Stimulated activated CD4-positive, alpha-beta T cell treated with anti-CD3 and anti-CD28 coated beads, Interleukin-12 subunit alpha, Interleukin-12 subunit beta, amount 100 ng/mL, for 4 hours (primary cell): ENCODE measurements at places on chromosomes 2 and 18.

GRCh38 chr2:240277073-240277806 is 136.8 kb upstream of the OTOS start:
- DNase-seq = no peak

DNA sequence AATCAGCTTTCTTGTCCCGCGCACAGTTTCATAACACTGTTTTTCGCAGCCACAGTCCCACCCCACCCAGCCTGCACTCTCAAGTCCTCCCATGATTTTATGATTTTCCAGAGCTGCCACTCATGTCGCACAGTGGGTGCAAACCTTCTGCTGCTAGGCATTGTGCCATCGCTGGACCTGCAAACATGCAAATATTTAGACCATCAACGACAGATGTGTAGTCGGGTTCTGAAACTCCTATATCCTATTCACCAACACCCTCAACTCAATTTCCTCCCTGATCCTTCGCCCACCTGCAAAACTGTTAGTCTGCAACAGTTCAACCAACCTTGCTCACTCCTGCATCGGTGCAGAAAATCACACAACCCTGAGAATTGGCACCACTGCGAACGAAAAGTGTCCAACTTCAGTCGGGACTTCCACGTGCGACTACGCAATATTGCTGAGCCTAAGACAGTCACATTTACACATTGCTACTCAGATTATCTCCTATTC is 871 bp upstream of the ALS2 start:
- peak; percentile 2 for DNase-seq

DNA sequence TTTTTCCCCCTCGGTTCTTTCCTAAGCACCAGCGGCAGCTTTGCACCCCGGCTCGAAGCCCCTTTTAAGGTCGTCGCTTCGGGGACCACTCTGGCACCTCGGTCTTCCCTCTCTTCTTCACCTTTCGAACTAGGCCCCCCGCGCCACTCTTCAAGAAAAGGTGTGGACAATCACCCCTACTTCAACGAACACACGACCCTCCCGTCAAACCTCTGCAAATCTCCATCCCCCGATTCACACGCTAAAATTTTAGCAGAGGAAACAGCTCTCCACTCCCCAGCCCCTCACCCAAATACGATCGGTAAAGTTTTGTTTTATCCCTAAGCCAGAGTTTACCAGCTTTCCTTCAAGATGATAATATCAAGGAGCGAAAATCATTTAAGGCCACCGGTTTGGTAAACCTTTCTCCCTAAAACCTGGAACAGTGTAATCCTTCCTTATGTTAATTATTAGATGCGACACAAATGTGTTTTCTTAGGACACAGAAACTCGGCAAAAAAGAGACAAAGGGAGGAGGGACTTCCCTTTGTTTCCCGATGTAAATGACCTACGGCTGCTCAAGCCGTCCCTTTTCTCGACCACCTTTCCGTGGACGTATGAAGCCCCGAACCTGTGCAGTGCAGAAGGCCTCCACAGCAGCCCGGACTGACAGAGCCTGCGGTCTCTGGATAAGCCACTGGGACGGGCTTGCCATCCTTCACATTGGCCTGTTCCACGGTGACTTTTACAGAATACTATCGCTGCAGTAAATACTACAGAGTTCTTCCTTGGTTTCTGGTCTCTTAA is 85.2 kb downstream of the RBMS1 start:
- DNase-seq = no peak

GRCh38 chr2:154704991-154705390 is 6.5 kb downstream of the KCNJ3 start:
- DNase-seq = no peak

- DNase-seq = no peak
These were observed 79.2 kb upstream of the PXDN start for GRCh38 chr2:1823187-1824169.

- DNase-seq = no peak
These were observed 176.3 kb downstream of the ANKRD30B start for GRCh38 chr18:14924226-14924625.

DNA sequence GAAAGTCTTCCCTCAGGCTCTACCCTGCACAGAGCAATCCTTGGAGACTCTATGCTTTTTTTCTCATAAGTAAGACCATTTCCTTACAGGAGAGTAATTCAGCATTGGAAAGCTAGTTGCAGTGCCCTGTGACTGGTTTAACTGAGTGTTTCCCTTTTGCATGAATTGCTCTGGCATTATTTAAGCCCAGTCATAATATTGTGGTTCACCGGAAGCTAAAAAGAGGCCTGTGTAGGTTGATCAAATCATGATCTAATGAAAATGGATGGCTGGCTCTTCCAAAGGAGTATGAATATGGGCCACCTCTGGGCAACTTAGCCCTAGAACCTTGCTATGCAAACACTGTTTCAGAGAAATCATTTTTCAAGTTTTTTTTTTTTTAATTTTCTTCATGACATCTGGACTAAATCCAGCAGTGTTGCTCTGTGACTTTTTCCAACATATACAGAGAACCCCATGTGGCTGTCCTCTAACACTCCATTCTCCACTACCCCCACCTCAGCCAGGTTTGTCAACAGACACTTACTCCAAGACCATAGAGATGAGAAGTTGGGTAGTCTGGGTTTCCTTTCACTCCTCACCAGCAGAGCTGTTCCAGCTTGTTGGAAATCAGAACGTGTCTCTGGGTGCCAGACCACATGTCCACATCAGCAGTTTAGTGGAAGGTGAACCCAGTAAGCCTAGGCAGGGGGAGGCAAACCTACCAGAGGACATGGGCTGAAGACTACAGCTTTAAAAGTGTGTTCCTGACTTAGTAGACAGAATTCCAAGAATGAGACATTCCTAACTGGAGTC is 175.2 kb upstream of the SLC14A2 start:
- DNase-seq = no peak

DNA sequence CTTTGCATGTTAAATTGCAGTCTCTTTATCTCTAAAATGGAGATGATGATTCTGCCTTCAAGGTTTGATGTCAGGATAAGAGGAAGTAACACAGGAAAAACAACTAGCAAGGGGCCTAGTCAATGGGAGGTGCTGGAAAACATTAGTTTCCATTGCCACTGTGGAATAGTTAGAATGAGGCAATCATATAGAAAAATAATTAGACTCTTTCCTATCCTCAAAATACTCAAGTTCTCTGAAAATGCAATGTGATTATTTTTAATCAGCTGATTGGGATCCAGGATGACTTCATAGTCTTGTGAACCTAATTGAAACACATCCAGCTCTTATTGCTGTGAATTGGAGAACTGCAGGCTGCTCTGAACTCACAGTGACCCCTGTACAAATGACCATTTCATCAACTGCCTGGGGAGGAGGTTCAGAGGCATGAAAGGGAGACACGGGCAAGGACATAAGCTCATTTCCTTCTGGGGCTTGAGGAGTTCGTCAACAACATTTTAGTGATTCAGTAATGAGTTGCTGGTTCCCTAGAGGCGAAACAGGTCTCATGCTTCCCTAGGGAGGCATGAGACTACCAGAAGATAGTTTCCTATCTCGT is 422.5 kb downstream of the LPIN1 start:
- no peak for DNase-seq

GRCh38 chr2:118658596-118659198 is 188.8 kb downstream of the EN1 start:
- no peak for DNase-seq

DNA sequence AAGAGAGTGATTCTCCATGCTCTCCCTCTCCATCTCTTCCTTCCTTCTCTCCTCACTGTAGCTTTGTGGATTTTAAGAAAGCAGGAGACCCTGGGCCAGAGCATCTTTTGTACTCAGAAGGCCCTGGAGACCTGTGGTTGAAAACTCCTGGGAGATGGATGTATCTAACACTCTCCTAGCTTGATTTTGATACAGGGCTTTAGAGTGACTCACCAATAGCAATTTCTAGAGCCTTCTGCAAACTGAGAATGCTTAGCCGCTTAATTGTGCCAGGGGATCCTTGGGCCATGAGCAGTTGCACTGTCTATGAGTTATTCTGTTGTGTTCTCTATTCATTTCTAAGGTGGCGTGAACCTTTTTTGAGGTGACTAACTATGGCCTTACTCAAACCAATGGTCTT is 17.7 kb downstream of the HOXD1 start:
- DNase-seq = no peak

DNA sequence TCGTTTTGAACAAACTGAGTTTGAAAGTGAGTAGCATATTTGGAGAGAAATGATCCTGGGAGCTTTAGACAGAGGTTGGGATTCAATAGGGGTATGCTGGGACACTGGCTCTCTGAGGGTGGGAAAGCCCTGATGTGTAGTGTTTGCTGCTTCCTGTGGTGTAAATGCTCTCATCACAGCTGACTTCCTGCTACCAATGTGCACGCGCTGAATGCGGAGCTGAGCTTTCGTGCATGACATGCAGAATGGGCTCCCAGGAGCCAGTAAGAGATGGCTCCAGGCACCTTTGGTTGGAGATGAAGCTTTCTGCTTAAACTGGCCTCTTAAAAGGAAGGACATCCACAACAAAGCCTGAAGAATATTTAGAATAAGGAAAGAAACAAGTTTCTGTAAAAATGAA is 224.1 kb upstream of the CCDC150 start:
- DNase-seq = no peak

- DNase-seq = no peak
These were observed 191.9 kb upstream of the CTAGE1 start for GRCh38 chr18:22609642-22610041.

DNA sequence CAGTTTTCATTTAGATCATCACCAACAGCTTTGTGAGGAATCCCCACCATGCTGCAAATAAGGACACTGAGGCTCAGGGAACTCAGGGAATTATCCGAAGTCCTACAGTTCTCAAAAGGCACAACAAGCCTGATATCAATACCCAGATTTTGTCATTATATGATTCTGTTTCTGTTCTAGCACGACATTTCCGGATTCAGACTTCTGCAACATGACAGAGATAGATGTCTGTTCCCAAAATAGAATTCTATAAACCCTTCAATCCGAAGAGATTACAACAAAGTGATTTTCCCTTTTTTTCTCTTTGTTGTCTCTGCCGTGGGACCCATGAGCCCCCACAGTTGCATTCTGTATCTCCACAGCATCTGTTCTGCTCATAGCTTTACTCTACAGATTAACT is 72.0 kb downstream of the DOCK10 start:
- no peak for DNase-seq

- no peak for DNase-seq
These were observed 109.6 kb upstream of the ST6GAL2 start for GRCh38 chr2:106995556-106995955.

- DNase-seq = no peak
These were observed 1.5 kb downstream of the APCDD1 start for GRCh38 chr18:10455726-10456453.

DNA sequence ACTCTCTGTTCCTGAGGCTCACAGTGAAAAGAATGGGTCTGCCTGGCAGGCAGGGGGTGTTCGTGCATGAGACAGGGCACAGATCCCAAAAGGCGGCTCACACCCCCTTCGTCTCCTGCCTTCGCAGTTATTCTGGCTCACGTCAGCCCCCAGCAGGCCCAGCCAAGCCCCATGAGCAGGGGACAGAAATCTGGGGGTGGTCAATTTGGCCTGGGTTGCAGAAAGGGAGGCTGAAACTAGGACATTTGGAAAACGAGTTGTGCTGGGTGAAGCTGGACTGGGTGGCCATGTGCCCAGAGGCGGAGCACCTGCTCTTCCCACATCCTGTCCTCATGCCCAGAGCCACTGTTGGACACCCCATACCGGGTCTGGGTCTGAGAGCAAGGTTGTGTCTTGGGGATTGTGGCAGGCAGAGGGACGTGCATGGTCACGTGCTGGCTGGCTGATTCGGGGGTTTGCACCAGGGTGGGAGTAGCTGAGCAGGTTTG is 99.0 kb upstream of the MCFD2 start:
- no peak for DNase-seq

DNA sequence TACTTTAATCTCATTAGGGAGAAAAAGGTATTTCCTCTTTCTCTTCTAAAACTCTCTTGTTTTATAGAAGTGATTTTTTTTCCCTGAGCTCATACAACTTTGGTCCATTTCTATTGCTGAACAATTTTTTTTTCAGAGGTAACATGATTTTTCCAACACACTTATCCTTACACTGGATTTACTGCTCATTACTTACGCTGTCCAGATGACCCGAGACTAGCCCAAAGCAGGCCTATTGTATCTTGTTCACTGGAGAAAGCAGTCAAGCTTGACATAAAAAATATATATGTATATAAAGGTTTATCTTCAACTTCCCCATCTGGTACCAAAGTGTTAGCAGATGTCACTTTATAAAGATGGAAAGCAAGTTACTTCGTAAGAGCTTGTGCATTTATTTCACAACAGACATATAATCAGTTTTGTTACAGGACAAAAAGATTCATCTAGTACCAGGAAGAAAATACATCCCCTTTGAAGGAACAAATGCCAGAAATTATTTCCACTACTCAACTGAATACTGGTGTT is 70.4 kb upstream of the KIDINS220 start:
- no peak for DNase-seq

GRCh38 chr2:3610881-3611505 is 16.1 kb downstream of the COLEC11 start:
- no peak for DNase-seq

DNA sequence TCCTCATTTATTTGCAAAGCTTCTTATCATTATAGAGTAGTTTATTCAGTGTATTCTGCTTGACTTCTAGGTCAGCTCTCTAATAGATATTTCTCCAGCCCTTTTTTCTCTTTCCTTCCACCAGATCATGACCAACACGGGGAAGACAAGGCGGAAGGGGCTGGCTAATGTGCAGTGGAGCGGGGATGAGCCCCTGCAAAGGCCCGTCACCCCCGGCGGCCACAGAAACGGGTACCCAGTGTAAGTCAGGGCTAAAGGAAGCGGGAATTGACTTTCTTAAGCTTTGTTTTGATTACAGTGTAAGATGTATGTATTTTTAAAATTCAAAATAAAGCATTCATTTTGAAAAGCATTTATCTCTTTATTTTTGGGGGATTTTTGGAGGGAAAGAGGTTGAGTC is 50.7 kb upstream of the B3GNT7 start:
- DNase-seq = no peak

- DNase-seq = no peak
These were observed 52.5 kb upstream of the TTN start for GRCh38 chr2:178859730-178860129.

DNA sequence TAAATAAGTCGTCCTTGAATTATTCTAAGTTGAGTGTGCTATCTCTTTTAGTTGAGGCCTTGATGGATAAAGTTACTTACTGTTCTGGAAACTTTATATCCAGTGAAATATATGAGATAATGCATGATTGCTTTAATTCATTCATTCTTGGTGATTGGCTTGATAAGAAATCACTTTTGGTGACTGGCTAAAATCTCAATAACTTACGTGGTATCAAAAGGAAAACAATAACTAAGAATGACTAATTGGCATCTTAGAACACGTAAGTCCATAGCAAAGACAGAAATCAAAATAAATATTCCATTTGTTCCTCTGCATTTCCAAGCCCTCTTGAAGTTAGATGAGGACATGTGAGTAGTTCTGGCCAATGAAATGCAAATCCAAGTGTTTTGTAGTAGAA is 251.6 kb downstream of the NUP35 start:
- no peak for DNase-seq
